Stimulated activated naive CD8-positive, alpha-beta T cell treated with anti-CD3 and anti-CD28 coated beads, Interleukin-15, Interleukin-2, amounts not matched to agents 100 U/mL and 50 U/mL, for 24 hours (primary cell): ENCODE measurements at places on chromosomes 12 and 14.

- DNase-seq, result no peak
These were observed 42.2 kb upstream of the SLC6A13 start for GRCh38 chr12:304805-305204.

GRCh38 chr12:113149361-113150150 is at the start of gene CFAP73:
TSS of gene CFAP73 (plus strand) at chr12:113149724. CDS start at chr12:113149858, 134 bp downstream.
- peak; percentile 40 for DNase-seq

GRCh38 chr14:81256289-81256960 is 35.7 kb upstream of the GTF2A1 start:
- no peak for DNase-seq

GRCh38 chr12:12334367-12335040 is 15.5 kb downstream of the MANSC1 start:
- DNase-seq, result peak; percentile 74

DNA sequence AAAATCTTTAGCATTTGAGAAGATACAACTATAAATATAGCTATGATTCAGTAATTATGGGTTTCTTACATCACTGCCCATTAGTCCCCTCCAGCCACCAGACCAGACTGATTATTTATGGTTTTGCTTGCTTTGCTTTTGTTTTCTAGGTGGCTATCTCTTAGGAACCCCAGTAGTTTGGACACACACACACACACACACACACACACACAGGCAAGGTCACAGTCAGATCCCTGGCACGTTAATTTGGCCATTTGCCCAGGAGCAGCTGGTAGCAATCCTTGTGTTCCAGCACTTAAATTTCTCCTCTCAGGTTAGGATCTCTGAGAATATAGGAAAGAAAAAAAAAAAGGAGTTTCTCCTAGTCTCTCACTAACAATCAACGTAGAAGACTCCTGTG is 90.2 kb upstream of the RESF1 start:
- DNase-seq, result no peak

DNA sequence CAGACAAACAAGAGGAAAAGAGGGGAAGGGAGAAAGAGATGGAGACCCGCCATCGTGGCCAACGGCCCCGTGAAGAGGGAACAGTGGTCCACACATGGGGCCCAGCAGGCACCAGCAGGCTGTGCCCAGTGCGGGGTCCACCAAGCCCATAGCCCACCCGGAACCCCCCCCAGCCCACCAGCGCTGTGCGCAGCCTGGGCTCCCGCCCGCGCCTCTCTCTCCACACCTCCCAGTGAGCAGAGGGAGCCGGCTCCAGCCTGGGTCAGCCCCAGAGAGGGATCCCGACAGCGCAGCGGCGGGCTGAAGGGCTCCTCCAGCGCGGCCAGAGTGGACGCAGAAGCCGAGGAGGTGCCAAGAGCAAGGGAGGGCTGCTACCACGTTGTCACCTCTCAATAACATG is 105.0 kb upstream of the TMTC1 start:
- no peak for DNase-seq

- no peak for DNase-seq
These were observed 80.1 kb downstream of the ANO2 start for GRCh38 chr12:5864972-5865371.

DNA sequence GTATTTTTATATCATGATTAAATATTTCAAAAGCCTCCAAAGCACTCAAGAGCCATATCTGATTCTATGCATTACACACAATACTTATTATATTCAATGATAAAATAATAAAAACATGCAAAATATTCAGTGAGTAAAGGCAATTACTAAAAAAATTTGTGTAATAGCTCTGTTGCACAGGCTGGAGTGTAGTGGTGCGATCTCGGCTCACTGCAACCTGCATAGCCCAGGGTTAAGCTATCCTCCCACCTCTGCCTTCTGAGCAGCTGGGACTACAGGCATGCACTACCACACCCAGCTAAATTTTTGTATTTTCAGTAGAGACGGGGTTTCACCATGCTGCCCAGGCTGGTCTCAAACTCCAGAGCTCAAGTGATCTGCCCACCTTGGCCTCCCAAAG is 45.4 kb downstream of the SBNO1 start:
- no peak for DNase-seq

DNA sequence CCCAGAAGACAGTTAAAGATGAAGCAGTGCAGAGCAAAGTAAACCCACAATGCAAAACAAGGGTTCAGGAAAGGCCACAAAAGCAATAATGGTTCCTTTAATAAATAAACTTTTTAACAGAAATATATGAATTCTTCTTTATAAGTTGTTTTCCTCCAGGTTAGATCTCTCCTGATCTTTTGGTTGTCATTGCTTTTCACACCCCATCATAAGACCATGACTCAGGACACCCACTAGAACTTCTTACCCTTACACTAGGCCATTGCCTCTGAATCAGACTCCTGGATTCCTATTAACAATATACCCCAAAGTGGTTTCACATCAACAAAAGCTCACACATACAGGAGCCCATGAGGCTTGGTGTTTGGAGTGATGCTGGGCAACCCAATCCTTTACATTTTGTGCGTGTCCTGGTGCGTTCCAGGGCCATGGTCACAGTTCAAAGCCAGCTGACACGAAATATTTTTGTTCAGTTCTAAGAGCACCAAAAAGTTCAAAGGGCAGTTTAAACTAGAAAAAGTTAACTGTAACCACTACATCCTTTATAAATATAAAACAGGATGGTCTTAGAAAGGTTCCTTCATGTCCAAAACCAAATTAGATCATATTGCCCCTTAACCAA is 187.0 kb downstream of the EPS8 start:
- no peak for DNase-seq

GRCh38 chr12:131990066-131990979 is 40.6 kb downstream of the EP400 start:
- DNase-seq, result no peak

DNA sequence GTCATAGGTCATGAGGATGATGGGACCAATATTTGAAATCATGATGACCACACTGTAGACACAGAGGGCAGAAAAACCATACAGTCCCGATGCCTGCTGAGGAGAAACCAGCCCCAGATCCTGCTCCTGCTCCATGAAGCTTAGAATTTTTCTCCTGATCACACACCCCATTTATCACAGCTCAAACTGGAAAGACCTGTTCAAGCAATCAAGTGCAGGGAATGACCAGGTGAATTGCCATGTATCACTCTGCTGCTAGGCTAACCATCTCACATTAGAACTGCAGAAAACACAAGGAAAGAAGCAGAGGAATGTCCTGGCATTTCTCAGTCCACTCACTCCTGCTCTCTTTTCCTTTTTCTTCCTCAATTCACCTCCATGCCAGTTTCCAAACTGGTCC is 18.1 kb downstream of the MANSC1 start:
- DNase-seq, result no peak

DNA sequence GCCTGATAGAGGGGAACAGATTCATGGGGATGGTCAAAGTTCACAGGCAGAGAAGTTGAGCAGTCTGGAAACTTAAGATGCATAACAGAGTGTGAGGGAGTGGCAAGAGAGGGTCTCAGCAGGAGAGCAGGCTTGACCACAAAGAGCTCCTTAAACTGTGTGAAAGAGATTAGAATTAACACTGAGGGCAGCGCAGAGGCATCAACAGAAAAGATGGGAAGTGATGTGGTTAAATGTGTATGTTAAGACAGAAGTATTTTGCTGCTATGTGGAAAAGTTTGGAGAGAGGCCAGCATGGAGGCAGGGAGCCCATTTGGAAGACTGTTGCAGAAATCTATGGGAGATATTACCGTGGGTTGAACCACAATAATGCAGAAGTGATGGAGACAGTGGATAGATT is 122.7 kb upstream of the LMNTD1 start:
- DNase-seq, result no peak

DNA sequence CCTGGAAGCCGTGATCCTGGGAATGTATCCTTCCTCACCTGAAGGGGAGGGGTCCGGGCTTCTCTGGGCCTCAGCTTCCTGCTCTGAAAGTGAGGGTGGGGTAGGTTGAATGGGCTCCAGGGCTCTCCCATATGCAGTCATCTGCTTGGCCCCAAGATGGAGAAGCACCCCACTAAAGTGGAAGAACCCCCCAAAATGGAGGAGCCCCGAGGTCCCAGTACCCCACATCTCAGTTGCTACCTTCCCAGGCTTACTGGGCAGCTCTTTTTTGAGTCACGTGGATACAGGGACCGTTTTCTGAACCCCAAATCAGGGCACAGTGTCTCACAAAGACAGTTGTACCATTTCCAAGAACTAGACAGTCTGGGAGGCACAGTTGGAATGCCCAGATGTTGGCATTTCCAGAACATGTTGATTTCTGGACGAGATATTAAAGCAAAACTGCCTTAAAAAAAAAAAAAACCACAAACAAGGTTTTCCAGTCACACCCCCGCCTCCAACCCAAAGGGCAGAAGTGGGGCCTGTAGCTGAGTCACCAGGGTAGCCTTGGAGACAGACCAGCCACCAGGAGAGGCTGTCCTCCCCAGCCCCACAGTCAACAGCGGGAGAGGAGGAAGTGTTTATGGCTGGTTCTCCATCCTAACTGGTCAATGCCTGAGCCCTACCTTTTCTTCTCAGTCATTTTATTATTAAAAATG is 12.1 kb downstream of the VASH1 start:
- peak; percentile 55 for DNase-seq

DNA sequence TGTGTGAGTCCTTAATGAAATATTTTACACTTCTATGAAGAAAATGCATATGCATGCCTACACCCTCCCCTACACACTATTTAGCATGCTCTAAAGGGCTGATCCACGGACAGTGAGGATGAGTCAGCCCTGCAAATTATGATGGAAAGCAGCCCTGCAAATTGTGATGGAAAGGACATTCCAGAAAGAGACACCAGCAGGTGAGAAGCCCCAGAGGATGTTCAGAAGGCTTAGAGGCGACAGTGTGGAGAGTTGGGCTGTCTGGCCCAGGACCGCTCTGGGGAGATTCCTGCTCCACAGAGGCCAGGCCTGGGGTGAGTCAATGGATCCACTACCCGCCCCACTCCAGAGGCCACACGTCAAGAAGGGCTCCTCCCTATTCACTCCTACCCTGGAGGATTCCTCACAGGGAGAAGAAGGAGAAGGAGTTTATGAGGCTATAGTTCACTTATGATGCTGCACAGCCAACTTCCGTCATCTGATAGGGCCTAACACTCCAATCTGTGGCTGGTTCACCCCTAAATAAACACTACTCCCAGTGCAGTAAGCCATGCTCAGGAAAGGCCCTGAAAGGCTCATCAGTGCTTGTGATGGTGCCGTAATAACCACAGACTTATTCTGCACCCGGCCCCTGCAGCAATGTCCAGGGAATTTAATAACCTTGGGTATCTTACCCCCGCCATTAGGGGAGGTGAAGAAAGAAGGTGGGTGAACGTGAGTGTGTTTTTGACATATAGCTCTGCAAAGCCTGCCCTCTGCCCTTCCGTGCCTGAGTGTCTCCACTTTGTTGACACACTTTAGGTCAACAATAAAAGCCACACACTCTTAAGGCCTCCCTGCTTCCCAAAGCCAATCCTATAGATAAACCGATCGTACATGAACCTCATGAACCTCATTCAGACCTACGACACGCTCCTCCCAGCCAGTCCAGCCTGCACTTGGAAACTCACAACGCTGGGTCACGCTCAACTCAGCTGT is 46.4 kb downstream of the CLMN start:
- no peak for DNase-seq

DNA sequence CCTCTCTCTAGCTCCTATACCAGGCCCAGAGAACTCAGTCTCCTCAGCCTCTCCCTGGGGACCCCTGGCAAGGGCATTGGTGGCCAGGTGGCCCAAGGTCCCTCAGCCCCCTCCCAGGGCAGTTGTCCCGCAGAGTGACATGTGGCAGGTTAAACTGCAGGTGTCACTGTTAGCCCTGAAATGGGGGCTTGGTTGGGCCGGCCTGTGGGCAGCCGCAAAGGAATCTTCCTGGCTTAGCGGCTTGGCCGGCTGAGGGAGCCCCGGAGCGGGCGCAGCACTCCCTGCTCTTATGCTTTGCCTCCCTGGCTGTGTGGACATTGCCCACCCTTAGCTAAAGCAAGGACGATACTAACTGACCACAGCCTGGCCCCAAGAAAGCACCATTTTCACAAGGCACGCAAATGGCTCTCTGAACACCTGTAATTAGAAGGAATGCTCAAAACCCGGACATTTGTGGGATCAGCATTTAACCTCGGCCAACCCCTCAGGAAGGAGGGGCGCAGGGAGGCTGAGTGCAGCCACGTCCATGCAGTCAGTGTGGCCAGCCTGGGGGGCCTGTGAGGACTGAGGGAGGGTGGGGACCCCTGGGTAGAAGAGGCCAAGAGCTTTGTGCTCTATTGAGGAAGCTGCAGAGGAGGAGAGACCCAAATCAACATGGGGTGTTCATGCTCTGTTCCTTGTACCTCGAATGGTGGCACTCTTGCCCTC is 82.2 kb downstream of the PAPOLA start:
- peak; percentile 41 for DNase-seq

- no peak for DNase-seq
These were observed 16.9 kb downstream of the FZD10 start for GRCh38 chr12:130179191-130179590.

GRCh38 chr12:114406316-114406983 is 506 bp upstream of the TBX5 start:
- no peak for DNase-seq

DNA sequence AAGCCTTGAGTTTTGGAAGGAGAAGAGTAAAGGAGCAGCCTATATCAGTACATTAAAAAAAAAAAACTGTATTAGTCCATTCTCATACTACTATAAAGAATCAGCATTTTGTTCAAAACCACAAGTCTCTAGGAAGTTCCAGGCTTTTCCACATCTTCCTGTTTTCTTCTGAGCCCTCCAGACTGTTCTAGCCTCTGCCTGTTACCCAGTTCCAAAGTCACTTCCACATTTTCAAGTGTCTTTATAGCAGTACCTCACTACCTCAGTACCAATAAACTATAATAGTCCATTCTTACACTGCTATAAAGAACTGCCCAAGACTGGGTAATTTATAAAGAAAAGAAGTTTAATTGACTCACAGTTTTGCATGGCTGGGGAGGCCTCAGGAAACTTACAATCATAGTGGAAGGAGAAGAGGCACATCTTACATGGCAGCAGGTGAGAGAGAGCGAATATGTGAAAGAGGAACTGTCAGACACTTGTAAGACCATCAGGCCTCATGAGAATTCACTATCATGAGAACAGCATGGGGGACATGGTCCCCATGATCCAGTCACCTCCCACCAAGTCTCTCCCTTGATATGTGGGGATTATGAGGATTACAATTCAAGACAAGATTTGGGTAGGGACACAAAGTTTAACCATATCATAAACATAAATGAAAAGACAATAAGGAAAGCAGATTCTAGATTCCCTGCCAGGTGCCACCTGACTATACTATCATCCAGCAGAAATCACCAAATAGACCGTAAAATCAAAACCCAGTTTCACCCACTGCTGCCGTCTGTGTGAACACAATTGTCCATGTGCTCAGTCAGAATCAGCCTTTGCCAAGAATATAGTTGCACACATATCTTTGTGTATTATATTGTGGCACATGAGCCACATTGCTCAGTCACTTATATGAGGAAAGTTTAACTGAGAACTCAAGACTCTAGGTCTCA is 27.8 kb downstream of the TOGARAM1 start:
- no peak for DNase-seq

- no peak for DNase-seq
These were observed 48.3 kb downstream of the SPRING1 start for GRCh38 chr12:116689521-116689920.

DNA sequence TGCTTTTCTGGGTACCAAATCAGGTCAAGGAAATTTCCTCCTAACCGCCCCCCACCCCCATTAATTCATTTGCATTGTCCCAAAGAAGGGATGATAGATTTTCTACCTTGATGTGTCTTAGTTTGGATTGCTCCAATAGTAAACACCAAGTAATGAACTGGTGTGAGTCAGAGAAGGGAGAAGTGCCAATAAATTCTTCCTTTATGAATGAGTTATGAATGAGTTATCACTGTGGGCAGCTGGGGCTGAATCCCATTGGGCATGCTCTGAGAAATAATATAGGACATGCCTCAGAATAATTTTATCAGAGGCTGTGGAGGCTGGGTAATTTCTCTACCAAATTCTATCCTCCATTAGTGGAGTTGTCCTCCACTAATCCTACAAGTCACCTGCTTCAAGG is 277.9 kb upstream of the FLRT2 start:
- DNase-seq, result no peak
